SJSA1 (cell line): ENCODE measurements at places on chromosomes 2 and 18.
A peak's percentile ranks its signal among the peaks of the same experiment; 100 is the strongest.

GRCh38 chr2:36771671-36772070 lies 75.2 kb downstream of the VIT start:
- DNase-seq = no peak

- DNase-seq = peak; percentile 14
Observed at GRCh38 chr2:3491306-3491705, 28.0 kb downstream of the ADI1 start.

DNA sequence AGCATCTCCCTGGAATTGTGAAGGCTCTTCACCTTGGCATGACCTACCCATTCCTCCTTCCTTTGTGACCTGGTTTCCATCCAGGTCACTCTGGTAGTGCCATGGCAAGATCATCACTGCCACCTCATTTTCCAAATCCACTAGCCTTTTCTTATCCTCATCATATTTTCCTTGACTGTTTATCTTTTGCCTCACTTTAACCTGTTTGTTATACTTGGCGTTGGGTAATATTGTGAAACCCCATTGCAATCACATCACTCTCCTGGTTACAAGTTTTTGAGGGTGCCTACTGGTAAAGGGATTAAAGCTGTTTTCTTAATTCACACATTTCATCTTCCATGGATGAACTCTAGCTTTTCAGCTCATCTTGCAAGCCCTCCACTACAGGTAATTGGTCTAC lies 39.1 kb upstream of the IGFBP2 start:
- DNase-seq = no peak

- no peak for DNase-seq
Observed at GRCh38 chr18:61334951-61335683, 1.9 kb downstream of the CDH20 start.

DNA sequence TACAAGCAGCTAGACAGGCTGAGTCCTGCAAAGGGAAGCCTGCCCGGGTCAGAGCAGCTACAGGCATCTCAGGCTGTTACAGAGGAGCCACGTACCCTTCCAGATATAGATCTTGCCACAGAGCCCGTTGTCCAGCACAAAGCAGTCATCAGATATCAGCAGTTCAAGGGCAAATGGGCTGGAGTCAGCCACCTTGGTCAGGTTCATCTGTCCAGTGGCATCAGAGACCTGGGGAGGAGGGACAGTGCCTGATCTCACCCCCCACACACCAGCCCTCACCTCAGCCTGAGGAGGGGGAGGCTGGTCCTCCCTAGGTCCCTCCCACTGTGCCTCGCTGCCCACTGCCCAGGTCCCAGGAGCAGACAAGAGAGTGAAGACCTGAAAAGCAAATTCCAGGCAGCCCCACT lies 12.2 kb downstream of the CAPG start:
- no peak for DNase-seq

DNA sequence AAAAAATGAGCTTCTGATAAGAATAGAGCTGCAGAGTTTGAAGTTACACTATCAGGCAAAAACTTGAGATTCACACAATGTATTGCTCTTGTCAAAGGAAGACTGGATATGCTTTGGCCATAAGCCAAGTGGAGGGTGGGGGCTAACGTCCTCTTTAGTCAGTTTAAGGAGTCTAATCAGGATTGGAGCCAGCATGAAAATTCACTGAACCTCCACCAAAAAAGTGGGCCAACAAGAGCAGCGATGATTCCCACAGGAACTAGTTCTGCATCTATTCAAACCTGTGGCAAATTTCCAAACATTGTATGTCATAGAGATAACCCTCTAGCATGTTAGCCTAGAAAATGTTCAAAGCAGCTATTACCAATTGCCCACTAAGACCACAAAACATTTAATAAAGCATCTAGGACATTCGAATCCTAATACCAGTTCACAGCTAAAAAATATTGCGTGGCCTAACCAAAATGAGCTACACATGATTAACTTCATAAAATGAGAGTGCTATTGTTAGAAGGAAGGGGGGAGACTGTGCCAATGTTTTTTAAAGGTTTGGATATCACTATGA lies 43.5 kb upstream of the TMEM247 start:
- no peak for DNase-seq

- no peak for DNase-seq
Observed at GRCh38 chr2:203395858-203396257, 67.7 kb downstream of the ABI2 start.

- DNase-seq = no peak
Observed at GRCh38 chr2:151410485-151410834, 758 bp downstream of the RIF1 start.

DNA sequence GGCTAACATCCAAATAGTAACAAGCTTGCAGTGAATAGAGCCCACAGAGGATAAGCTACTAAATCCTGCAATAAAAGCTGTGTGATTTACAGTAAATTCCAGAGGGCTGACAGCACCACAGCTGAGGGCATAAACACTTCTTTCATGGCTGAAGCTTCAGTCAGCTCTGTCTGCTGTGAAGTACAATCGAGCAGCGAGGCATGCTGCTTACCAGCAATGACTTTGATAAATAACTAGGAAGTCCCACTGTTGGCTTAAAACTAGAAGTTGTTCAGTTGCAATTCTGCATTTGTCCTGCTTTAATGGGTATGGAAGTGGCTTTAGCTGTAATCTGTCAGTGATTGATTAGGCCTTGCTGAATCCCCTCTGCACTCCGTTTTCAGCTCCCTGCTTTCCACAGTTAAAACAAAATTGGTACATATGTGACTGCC lies 65.2 kb upstream of the FIGN start:
- DNase-seq = peak; percentile 36

GRCh38 chr2:200345975-200346374 lies 39.5 kb downstream of the SPATS2L start:
- no peak for DNase-seq
